T-cell (primary cell): ENCODE measurements at places on chromosomes 13 and 19.

DNA sequence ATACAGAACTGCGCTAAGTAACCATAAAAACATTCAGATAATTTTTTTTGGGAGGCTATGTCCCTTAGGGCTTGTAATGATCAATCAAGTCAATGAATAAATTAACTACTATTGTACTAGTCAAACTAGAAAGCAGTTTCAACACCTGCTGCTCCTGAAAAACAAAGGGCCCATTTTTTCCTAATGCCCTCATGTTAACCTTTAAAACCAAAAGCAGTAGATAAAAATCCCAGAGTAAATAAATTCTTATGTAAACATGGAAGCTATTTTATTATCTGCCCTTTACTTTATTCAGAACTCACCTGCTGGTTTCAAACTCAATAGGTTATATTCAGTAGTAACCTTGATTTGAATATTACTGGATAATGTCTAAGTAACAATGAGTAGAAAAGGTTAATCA, 159.5 kb upstream of the STARD13 start:
- DNase-seq, result no peak

- DNase-seq, result no peak
Observed at GRCh38 chr19:42196011-42197001, 21.2 kb downstream of the DEDD2 start.

DNA sequence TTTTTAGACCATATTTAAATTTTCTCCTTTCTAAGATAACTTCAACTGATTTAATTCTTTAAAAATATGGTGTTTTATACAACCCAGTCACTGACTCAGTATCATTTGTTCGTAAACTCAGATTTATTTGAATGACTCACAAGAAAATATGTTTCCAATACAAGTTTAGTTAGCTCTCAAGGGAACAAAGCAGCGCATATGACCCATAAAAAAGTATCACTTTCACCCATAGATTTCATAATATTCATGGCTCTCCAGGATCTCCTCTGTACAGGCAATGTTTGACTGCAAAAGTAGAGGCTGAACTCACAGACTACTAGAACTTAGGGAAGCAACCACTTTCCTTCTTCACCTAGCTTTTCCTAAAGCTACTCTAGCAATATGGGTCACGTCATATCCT, 405.6 kb upstream of the PCDH9 start:
- DNase-seq, result no peak

DNA sequence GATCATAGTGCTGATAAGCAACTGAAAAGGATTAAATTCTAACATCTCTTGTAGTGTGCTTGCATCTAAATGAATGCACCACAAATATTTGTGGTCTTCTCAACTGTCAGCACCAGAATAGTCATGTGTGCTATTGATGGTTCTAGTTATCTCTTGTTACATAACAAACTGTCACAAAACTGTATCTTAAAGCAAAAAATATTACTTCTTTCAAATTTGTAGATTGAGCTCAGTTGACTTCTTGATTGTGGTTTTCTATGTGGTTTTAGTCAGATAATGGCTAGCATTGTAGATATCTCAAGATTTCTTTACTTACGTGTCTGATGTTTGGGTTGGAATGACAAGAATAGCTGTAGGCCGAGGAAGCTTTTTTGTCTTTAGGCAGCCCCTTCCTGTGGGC, 431.3 kb downstream of the SLITRK6 start:
- DNase-seq, result no peak

DNA sequence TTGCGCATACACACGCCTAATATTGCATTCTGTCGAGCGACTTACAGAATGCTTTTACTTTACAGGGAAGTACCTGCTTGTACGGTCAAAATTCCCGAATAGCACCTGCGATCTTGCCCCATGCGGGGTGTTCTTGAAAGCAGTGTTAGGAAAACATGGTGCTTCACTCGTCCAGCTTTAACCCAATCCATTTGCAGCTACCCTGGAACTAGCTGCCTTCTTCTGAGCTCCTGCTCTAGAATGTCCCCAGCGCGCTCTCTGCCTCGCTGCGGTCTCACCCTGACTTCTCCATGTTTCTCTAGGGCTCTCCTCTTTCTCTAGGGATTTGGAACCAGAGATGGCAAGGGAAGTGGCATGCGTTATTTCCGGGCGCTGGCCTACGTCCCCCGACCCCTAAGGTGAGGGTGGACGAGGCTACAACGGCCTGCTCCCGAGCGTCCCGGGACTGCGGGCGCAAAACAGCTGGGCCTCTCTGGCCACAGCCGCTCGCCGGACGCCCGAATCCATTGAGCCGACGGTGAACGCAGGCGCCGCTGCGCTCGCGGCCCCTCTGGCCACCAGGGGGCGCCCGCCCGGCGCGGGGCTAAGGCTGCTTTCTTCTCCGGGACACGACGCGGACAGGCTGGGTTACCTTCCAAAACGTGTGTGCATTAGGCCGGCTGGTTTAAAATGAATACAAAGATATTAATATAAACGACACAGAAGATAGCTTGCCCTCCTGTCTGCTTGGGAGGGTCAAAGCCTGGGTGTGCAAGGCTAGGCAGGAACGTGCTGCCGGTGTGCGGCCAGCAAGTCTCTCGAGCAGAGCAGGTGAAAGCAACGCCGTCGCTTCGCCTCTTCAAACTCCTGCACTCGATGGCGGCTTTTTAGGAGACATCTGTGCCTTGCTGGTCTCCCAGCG, 1.8 kb upstream of the SPRY2 start:
- DNase-seq, result peak; percentile 36

- no peak for DNase-seq
Observed at GRCh38 chr13:99003851-99004471, 26.1 kb upstream of the DOCK9 start.

GRCh38 chr19:39045506-39045905, 13.2 kb upstream of the FBXO27 start:
- no peak for DNase-seq

- no peak for DNase-seq
Observed at GRCh38 chr13:41919741-41920487, 41.0 kb downstream of the VWA8 start.

DNA sequence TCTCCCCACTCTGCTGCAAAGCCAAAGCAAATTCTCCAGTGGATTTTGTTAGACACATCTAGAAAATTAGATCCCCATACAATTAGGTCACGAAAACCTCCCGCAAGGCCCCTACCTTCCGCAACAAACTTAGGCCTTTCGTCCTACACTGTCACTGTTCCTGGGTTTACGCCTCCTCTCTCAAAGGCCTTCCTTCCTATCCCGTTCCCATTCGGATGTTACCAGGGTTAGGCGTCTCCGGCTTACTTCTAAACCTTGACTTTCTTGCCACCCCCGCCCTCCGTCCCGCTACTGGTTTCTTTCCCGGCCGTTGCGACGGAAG, 754 bp downstream of the RNF6 start:
- DNase-seq, result no peak

DNA sequence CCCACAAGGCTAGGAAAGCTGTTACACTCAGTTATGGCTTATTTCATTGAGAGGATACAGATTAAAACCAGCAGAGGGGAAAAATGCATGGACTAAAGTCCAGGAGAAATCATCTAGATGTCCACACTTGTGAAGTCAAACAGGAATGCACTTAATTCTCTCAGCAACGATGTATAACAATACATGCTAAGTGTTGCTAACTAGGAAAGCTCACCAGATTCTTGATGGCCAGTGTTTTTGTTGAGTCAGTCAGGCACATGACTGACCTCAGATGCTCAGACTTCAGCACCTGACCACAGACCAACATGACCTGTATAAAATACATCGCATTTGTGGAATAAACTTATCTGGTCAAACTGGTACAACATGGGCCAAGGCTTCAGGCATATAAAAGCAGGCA, 470.2 kb upstream of the PRR20A start:
- no peak for DNase-seq
